ENCODE measurements at places on chromosomes 7 and 10.

- DNase-seq: no peak
Observed at GRCh38 chr7:63071396-63071795, 927.3 kb upstream of the ZNF722 start.

DNA sequence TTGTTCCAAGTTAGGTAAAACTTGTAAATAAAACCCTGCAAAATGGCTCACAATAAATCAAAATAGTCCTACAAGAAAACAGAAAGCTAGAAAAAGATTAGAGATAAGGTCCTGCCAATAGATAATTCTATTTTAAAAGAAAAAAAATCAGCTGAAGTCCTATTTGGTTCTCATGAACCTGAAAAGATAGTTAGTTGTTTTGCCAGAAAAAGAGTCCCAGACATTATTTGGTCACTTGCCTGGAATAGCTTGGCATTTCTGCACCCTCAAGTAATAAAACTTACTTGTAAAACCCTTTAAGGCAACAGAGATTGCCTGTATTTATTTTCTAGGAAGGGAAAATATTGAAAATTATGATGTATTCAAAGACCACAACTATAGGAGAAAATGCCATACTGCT, 47.7 kb downstream of the LRRN3 start:
- no peak for DNase-seq

- DNase-seq: no peak
Observed at GRCh38 chr10:33794460-33794859, 460.0 kb upstream of the NRP1 start.

DNA sequence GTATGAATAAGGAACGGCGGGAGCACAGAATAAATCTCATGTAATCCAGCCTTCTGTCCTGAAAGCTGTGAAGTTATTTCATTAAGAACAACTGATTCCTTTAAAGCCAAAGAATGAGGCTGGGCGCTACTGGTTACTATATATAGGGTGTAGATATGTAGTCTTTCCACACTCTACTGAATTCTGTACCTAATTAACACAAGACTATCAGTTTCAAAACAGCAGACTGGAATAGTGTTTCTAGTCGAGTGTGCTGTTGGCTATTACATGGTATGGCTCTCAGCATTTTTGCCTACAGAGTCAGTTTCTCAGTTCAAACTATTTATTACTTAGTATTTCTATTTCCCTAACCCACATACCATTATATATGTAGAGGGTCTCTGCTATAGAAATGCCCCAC, 163.3 kb downstream of the THSD7A start:
- DNase-seq: no peak

- DNase-seq: no peak
Observed at GRCh38 chr7:157460721-157461120, 123.9 kb downstream of the DNAJB6 start.

DNA sequence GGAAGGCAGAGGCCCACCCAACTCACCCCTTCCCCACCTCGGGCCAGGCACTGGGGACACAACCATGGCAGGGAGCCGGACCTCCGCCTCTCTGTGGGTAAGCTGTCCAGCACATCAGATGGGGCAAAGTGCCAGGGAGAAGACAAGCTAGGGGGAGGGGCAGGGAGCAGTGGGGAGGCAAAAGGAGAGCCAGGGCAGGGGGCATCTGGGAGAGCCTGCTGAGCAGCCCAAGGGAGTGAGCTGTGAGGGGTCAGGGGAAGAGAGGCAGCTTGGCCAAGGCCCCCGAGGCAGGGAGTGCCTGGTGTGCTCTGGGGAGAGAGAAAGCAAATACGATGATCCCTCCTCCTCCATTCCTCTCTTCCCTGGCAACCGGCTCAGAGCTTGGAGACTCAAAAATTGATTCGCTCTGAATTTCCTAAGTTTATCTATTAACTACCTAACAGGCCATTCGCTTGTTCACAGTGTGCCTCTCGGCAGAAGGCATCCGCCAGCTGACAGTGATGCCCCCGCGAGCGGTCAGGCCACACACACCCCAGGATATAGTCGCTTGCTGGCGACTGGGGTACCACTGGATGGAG, 4.5 kb downstream of the CAMK2B start:
- DNase-seq: no peak

GRCh38 chr10:27247006-27247405, 6.4 kb upstream of the ACBD5 start:
- DNase-seq: no peak

Measured in GM13977 (cell line).